ENCODE measurements at places on chromosomes 2 and 18.

DNA sequence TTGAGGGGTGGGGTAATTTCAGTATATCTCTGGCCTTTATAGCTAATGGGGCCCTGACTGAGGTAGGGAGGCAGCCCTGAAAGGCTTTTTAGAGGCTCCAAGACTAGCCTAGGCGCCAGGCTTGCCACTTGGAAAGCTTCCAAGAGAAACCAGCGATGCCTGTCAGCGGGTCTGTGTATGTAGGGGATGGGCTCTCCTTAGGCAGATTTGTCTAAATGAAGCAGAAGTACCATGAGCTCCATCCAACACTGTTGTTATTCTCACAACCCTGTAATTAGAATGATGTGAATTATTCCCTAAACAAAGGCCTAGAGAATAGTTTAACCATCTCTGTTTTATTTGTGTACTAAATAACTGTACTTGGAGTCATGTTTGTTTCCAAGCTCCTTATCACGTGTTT, 138.1 kb downstream of the B3GNT2 start:
- peak; percentile 73 for DNase-seq

DNA sequence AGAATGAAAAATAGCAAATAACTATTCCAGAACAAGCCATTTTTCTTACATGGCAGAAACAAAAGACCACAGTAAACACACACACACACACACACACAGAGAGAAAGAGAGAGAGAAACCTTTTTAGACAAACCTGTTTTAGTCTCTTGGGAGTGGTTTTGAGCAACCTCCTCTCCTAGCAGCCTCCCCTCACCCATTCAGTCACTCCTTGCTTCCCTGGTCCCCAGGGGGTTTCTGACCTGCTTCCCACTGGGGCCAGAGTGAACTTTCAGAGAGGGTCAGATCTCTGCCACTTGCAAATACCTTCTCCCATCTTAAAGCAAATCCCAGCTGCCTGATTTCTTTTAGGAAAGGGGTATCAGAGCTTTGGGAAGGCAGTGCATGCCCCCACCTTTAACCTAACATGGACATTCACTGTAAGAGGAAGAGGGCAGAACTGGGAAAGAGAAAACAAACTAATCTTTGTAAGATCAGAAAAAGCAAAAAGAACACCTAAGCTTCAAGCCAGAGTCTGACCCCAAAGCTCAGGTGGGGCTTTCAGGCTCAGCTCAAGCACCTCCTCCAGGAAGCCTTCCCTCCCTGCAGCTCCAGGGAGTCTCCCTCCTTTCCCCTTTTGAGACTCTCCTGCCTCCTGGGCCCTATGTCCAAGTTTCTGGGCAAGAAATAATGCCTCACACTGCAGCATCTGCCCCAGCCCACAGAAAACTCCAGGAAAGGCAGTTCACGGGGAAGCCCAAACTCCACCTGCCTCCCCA, 2.7 kb downstream of the SDC1 start:
- DNase-seq, result no peak

DNA sequence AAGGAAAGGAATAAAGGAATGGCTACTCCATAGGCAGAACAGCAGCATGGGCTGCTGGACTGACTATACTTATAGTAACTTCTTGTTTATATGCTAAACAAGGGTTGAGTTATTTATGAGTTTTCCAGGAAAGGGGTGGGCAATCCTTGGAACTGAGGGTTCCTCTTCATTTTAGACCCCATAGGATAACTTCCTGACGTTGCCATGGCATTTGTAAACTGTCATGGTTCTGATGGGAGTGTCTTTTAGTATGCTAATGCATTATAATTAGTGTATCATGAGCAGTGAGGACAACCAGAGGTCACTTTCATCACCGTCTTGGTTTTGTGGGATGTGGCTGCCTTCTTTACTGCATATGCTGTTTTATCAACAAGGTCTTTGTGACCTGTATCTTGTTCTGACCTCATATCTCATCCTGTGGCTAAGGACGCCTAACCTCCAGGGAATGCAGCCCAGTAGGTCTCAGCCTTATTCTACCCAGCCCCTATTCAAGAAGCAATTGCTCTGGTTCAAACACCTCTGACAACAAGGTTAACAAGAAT, 98.6 kb upstream of the CABLES1 start:
- no peak for DNase-seq

GRCh38 chr2:46010925-46011490, 286.2 kb upstream of the EPAS1 start:
- DNase-seq, result peak; percentile 12

DNA sequence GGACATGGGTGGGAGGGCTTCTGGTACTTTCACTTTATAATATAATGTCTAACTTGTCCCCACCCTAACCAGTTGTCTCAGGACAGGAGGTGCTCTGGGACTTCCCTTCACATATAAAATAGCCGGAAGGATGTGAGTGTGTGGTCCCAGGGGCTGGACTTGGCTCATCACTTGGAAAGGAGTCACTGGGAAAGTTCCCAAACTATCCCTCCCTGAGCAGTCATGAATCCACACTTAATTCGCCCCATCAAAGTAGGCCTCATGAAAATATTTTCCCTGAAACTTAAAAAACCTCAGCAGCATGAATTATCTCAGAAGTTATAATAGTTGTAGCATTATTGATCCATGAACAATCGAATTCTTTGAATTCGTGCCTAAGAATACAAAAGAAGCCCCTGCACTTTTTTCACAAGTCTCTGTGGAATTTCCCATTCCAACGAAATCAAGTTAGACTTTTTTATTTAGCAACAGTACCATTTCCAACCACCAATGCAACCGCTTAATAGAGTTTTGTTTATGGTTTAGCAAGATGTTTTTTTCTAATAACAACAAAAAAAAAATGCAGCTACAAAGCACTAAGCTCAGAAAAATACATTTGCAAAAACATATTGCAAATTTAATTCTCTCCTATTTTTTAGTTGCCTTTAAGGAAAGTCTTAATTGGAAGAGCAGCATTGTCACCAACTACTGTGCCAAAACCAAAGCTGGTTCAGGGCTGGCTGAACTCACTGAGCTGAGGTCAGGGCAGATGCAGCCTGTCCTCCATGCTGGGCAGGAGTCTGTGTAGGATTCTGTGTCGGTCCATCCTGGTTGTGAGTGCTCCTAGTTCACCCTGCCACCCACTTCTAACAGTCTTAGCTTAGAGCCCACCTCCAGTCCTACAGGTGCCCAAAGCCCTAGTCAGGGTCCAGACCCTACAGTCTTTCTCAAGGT, 68.8 kb upstream of the SPTBN1 start:
- no peak for DNase-seq

DNA sequence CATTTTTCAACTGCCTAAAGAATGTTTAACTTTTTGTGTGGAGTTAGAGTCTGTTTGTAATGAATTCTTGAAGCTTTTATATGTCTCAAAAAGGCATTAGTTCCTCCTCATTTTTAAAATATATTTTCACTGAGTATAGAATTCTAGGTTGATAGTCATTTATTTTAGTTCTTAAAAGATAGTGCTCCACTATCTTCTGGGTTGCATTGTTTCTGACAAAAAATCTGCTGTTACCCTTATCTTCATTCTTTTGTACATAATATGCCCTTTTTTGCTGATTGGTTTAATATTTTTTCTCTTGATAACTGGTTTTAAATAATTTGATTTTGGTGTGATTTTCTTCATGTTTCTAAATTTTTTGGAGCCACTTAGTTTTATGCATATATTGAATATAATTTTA, 754.7 kb upstream of the GYPC start:
- DNase-seq, result no peak

GRCh38 chr2:40204268-40204667, 247.6 kb downstream of the SLC8A1 start:
- no peak for DNase-seq

DNA sequence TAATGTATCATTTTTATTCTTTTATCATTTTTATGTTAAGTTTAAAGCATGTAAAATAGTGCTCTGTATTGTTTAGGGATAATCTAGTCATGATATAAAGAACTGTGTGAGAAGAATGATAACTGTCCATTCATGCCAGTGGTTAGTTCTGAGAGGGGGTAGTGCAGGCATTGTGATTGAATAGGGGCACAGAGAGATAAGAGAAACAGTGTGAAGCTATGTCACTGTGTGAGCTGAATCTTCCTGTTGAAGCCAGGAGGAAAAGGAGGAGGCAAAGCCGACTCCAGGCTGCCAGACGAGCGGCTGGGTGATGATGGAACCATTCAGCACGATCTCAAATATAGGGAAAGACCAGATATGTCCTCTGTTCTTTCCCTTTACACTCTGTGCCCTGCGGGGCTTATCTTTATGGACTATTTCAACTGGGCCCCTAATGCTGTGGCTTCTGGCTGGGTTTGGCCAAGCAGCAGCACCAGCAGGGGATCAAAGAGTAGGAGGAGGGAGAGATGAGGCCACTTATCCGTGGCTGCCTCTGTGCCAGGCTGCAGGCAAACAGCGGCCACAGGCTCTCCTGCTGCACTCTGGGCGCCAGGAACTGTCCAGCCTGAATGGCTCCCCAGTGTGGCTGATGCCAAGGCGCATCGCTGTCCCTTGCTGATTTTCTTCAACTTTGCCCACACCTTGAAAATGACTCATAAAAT, 128.0 kb downstream of the SPP2 start:
- peak; percentile 34 for DNase-seq

GRCh38 chr2:68918497-68918896, 34.2 kb downstream of the GKN2 start:
- no peak for DNase-seq

DNA sequence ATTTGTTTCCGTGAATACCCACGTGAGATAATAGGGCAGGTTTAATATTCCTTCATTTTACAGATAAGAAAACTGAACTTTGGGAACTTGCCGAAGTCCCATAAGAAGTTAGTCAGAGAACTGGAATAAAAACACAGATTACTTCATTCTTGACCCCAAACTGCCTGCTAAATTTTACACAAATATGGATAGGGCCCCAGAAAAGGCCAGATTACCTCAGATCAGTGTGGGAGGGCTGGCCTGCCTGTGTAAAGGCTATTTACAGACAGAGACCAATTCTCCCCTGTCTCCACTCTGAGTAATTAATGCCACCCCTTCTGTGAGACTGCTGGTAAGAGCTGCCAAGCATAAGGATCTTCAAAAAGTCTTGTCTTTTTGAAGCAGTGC, 139.2 kb downstream of the MGAT5 start:
- DNase-seq, result no peak

DNA sequence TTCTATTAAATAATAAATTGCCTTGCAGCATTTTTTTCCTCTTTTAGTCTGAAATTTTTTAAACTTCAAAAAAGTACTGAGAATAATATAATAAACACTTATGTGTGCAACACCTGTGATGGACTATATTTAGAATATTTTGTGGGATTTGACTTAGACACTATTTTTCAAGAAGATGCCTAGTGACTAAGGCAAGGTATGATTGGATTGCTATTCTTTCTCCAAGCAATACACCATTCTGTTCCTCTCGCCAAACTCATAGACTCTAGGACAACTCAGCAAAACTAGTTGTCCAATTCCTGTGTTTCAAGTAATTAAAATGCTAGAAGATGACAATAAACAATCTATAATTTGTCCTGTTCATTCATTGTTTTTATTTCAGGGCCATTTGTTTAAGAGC, 75.9 kb downstream of the METTL4 start:
- DNase-seq, result no peak

- no peak for DNase-seq
Observed at GRCh38 chr18:22424565-22424963, 6.8 kb upstream of the CTAGE1 start.

DNA sequence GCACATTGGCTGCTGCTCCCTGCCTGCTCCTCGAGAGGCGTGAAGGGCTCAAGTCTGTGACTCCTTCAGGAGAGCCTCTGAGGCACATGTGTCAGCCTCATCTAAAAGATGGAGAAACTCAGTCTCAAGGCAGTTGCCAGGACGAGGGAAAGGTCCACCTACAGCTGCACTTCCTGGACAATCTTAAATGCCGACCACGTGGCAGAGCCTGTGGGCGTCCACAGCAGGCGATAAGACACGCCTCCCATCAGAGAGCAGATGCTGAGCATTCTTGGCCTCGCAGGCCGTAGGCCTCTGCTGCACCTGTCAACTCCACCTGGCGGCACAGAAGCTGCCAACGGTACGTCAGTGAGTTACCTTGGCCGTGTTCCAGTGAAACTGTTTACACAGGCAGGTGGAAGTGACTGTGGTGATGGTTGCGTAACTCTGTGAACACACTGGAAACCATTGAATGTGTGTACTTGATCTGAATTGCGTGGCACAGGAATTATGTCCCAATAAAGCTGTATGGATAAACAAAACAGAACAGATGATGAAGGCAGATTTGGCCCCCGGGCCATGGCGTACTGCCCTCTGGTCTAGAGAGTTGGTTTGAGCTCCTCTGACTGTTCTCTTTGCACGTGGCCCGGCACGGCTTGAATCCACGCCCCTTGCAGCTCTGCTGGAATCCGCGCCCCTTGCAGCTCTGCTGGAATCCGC, 114.5 kb downstream of the RNF144A start:
- peak; percentile 98 for DNase-seq

GRCh38 chr2:176328149-176328548, 58.9 kb downstream of the MTX2 start:
- DNase-seq, result no peak

DNA sequence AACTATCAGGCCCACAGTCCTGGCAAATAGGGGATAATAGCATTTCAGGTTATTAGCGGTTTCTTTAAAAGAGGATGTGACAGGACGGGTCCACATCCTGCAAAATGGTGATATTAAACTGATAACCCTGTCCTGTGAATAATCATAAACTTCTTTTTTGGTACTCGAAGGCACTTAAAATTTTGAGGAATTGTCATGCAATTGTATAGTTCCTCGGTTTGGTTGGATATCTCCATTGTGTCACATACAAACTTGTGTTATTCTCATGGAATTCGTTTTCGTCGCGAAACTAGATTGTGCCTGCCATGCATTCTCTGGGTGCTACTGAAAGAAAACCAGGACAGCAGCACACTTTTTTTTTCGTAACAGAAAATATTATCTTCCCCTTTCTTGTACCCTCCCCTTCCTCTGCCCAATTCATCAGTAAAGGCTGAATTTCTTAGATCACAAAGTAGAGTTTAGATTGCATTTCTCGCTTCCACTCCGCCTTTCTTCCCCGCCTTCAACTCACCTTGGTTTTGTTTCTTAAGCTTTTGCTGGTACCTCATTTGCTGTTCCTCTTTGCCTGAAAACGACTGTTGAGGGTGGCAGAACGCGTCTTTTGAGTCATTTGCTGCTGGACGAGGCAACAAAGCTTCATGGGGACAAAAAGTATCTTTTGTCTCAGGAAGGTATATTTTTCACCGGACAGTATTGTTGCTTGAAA, 1.3 kb downstream of the CERS6 start:
- DNase-seq, result no peak

- DNase-seq, result no peak
Observed at GRCh38 chr2:99867770-99868169, 274.6 kb downstream of the AFF3 start.

DNA sequence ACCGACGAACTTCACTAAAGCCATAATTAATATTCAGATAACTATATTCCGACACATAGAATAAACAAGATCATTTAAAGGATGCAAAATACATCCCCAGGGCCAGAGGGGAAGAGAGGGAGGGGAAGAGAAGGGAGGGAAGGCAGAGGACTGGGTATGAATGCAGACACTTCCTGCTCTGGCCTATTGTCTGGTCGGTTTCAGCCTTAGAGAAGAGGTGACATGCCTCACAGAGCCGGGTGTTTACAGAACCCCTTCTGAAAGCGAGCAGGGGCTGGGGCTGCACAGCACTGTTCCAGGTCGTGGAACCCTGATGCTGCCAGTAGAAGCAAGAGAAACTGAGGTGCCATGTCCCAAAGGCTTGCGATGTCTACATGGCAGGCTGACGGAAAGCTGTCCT, 31.0 kb downstream of the CELF4 start:
- DNase-seq, result no peak

GRCh38 chr2:108048752-108049151, 62.4 kb downstream of the SLC5A7 start:
- DNase-seq, result no peak
